ENCODE measurements at places on chromosomes 4 and X. TPM values are rescaled to one million over a fixed set of nuclear protein-coding genes. Genes with fewer than 3 reads are reported as not detected.

Gene UGT2B28
- total RNA-seq: not detected

DNA sequence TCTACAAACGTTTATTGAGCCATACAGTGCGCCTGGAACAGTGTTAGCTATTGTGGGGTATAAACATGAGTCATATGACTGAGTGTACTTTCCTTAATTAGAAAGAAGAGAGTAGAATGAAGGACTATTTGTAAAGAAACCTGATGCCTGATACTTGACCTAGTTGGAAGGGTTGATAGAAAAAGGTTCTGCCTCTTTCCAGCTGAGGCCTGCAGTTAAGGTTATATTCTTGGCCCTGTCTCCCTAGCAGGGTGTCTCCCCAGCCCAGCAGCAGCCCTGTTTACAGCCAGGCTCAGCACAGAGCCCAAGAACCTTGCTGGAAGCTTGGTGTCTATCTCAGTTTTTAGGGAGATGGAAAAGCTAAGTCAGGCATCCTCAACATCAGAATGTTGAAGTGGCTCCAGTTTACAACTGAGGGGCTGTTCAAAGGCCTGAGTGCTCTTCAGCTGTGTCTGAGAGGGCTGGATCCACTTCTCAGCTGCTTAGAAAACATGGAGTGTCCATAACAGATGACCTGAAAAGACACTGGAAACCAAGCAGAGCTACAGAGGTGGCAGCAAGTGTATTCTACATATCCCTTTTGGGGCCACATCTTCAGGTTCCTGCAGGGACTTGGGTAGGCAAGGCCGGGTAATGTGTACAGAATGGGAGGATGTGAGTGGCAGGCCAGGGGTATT, 21.6 kb downstream of the NYX start:
- DNase-seq: no peak

DNA sequence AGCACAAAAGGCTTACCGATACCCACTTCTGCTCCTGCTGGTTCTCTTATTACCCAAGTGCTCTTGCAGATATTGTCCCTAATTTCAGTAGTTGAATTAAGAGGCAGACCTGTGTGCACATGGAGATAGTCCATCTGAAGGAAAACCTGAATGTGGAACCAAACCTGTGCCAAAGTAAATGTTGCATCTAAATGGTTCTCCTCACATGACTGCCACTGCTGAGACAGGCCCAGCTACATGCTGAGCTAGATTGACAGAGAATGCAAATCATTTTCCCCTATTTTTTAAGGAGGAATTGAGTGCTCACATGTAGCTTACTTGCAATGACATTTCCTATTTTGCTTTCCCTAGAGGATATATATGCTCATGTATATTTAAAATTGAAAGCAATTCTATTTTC, 609.1 kb upstream of the TECRL start:
- DNase-seq: no peak

DNA sequence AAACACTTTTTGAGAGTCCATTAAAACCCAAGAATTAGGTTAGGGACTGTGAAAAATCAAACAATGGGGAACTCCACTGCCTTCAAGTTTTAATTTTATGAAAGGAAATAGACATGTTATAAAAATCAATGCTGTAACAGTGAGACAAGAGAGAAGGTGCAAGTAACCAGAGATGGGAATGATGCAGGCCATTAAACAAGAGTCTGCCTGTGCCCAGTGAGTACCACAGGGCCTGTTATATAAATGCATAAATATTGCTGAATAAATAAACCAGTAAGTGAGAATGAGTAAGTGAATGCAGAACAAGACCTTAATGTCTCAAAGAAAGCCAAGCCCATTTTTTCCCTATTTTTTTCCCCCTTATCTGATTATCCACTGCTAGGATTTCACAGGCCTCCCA, 53.3 kb upstream of the BMP2K start:
- no peak for DNase-seq

Measured in activated T-helper 2 cell treated with anti-CD3 and anti-CD28 coated beads, Interferon-gamma antibody, Interleukin-2, Interleukin-4, amounts not matched to agents 10 μg/mL and 5 μg/mL and 100 μg/mL, durations not matched to agents 14 hours and 24 hours and 36 hours (primary cell).